ENCODE measurements at places on chromosomes 5 and 9.

DNA sequence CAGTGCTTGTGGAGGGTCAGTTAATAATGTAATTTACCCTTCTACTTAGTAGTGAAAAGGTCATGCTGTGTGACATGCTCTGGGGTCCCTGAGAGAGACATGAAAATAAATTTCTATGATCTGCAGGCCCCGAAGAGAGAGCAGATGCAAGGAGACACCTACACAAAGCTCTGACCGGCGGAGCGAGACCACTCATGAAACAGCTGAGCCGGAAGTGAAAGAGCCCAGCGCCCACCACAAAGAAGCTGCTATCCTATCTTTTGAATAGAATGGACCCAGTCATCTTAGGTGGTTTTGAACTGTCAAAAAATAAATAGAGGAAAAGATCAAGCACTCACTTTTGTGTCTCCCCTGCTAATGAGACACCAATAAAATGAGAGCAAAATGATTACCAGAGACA, 190.0 kb downstream of the MED10 start:
- no peak for DNase-seq

GRCh38 chr5:57841676-57842363, 359.2 kb upstream of the ACTBL2 start:
- DNase-seq = no peak

DNA sequence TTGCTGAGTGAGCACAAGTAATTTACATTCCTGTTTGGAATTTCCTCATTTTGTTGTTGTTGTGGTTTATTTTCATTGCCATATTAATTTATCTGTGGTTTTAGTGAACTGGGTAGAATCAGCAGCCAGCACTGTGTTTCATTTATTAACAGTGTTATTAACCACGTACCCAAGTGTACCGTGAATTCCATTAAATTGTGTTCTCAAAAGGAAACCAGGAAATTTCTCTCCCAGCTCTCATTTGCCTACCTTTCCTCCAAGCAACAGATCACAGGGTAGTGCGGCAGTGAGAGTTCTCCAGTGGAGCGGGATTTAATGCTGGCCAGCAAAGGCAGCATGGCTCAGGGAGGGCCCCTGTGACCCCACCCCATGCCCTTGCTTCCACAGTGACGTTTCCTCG, 54.6 kb downstream of the MVB12B start:
- DNase-seq = no peak

- no peak for DNase-seq
These were observed 6.9 kb upstream of the UBAP1 start for GRCh38 chr9:34171753-34172535.

DNA sequence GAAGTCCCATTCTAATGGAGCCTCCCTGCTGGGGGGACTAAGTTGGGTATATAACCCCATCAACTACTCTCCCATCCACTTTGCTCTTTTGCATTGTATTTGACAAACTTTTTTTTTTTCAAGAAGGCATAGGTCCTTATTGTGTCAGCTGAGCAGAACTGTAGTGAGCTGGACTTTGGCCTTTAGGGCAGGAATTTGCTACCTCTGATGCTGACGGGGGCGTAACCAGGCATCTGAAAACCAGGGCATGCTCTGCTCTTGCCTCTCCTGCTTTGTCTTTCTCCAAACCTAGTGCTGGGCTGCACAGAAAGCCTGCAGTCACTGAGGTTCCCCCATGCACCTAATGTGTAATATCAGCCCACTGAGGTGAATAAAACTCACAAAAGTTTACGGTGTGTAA, 49.0 kb downstream of the MSX2 start:
- no peak for DNase-seq

DNA sequence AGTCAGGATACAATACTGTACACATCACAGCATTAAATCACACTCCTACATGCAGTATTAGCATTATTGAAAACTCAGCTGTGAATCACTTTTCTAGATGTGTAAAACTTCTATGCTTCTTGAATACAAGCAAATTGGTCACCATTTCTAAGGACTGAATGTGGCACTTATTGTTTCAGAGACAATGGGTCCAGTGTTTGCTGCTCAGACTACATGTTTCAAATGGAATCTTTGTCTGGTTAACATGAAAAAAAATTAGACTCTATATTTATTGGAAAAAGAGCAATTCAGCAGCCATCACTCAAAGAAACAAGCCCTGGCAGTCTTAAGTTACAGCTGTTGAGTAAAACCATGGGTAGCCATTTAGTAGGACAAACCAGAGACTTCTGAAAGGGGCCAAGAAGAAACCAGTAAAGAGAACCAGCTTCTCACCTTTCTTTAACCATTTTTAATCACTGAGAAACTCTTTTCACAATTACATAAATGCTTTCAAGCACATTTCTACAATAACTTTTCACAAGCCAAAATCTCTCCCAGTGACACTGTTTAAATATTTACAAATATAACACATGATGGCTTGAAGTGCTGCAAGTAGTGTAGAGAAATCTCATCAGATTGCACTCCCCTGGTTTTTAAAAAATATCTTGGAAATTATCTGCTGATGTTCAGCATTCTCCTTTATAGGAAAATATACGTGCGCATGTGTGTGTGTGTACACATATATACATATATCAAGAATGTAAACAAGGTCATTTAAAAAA, 35.2 kb downstream of the OR2K2 start:
- DNase-seq = no peak

- DNase-seq = no peak
These were observed 77.8 kb upstream of the SHB start for GRCh38 chr9:38146844-38147243.

DNA sequence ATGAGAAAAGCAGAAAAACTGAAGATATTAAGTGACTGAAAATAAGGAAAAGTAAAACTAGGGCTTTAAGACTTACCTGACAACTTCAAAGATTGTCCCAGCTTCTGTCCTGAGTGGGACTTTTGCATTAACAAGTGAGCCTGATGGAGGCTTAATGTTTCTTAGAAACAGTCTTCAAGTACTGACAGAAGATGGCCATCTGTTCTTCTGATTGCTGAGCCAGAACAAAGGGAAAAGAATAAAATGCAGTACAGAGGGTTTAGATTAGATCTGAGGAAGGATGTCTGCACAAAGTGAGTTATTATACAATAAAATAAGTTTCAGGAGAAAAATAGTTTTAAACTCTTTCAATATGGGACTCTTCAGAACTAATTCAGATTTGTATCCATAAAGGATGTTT, 500.7 kb downstream of the CETN3 start:
- DNase-seq = no peak
